ENCODE measurements at places on chromosomes 5 and 9.

DNA sequence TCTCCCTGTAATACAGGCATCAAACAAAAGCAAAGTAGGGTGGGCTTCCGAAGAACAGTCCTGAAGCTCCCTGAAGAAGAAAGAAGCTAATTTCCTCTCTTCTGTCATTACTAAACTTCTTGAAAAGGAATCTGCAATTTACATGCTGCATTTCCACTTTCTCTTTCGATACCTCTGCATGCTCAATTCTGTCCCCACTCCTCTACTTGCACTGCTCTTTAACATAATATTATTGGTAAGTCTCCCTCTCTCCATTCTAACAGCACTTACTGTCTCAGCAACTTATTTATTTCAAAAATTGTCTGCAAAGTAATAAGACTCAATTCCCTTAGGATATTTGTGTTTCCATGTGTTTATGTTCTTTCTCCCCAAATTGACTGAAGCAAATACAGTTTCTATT lies 3.9 kb upstream of the PLPP1 start:
- DNase-seq = no peak

DNA sequence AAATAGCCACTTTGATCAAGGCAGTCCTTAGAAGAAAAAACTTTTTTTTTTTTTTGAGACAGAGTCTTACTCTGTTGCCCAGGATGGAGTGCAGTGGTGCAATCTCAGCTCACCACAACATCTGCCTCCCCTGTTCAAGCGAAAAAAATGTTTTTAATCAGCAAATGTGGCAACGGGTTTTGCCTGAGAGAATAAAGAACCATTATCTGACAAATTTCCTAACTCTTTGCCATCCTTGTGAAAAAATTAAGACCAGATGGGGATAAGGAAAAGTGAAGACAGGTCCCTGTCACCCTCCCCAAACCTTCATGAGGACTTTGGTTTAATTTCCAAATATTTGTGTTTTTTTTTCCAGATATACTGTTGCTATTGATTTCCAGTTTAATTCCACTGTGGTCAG lies 107.3 kb upstream of the SPOCK1 start:
- DNase-seq = no peak

DNA sequence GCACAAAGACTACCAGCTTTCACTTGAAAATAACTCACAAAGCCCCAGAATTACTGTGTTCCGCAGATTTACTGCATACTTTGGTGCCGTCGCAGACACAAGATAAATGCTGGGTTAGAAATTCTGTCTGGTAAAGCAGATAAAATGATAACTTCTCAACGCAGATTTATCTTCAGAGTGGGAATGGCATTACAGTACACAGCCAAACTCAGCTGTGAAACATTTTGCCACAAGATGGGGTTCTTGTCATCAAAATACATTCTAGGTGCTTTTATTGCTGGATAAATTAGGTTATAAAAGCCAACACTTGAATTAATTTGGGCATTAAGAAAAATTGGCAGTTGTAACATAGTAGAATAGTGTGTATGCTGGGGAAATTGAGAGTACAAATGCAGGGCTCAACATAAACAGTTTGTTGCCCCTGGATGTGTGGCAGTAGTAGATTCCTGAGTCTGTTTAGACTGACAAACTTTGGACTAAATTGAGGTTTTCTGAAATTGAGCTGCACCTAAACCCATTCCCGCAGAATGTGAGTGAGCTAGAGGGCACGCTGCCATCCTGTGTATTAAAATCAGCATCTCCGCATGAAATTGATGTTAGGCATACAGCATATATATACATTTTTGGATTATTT lies 61.1 kb downstream of the LMNB1 start:
- DNase-seq = no peak

DNA sequence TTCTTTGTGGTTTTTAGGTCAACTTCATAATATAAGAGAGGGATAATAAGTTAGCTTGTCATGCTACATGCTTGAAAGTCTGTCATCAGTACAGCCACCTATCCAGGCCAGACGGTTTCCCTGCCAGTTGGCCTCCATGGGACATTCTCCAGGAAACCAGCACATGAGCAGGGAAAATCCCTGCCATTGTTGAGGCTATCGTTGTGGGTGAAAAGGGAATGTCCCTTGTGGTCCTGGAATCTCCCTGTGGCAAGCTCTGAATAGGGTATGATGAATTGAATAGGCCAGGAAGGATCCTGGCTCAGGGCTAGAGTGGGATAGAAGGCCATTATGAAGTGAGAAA lies 12.3 kb downstream of the F2RL1 start:
- no peak for DNase-seq

- DNase-seq = no peak
Measured at GRCh38 chr9:72703574-72703973, 182.2 kb downstream of the TMC1 start.

DNA sequence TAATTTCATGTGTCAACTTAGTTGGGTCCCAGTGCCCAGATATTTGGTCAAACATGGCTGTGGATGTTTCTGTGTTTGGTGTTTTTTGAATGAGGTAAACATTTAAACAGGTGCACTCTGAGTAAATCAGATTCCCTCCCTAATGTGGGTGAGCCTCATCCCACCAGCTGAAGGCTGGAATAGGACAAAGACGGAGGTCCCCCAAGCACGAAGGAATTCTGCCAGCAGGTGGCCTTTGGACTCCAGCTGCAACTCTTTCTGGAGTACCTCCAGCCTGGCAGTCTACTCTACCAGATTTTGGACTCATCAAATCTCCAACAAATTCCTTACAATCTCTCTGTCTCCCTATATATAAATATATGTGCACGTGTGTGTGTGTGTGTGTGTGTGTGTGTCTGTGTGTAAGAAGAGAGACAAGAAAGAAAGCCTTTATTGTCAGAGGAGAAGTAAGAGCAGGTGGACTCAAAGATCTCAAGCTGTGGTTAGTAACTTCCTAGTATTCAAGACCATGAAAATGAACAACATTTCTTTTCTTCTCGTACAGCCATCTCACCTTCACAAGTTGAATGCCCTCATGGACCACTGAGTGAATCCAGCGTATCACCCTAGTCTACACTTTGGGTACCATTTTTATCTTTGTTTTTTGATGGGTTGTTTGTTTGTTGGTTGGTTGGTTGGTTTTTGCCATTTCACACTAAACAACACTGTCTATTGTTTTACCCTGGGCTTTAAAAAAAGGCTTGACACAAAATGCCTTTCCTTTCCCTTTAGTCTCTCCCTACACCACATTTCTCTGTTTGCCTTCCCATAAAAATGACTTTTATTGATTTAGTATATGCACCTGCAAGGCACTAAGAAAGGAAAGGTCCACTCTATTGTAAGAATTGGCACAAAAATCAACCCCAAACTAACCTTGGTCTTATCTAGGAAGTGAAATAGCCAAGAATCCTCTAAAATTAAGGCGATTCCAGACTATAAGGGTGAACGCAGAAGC lies 118.7 kb downstream of the TENT4A start:
- no peak for DNase-seq

All from stimulated activated CD4-positive, alpha-beta T cell treated with anti-CD3 and anti-CD28 coated beads, Interleukin-2, amount 100 ng/mL, for 48 hours (primary cell).